Stomach (tissue), 19 donors: ENCODE measurements at places on chromosomes 11 and 22. TPM values are rescaled to one million over a fixed set of nuclear protein-coding genes. Genes with fewer than 3 reads are reported as not detected.
A peak's percentile ranks its signal among the peaks of the same experiment; 100 is the strongest.

DNA sequence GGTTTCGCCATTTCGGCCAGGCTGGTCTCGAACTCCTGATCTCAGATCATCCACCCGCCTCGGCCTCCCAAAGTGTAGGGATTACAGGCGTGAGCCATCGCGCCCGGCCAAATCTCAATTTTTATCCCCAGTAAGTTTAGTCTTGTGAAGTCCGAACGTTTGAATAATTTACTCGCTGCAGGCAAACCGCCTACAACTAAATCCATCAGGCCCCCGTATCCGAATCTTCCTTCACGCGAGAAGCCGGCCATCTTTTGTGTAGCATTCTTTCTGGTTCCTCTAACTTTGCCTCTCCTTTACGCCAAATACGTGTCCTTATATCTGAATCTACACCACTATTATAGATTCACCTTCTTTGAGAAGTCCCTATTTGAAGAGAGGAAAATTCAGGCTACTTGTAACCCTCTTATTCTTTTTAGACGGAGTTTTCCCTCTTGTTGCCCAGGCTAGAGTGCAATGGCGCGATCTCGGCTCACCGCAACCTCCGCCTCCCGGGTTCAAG lies 581 bp upstream of the EIF3L start:
- DNase-seq, result no peak

- no peak for DNase-seq
Observed at GRCh38 chr22:38715176-38715764, 9.5 kb downstream of the GTPBP1 start.

DNA sequence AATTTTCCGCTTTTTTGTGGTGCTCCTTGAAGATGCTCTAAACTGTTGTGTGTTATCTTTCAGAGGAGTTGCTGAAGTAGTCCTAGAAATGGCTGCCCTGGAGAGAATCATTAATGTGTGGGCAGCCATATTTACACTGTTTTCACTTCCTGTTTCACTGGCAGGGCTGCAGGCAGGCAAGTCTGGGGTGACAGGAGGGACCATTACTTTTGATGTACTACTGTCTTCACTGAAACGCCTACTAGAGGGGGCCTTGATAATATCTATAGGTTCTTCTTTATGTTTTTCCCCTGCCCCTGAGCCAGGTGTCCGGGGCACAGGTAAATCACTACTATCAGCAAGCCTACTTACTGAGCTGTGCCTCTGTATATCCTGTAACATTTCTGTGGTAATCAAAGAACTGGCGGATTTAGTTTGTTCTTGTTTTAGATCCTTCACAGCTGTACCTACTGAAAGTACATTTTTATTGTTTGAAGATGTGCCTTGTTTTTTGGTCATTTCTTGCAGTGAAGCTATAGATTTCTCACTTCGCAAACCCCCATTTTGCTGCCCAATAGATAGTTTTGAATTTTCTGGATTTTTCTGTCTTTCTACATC lies 39.7 kb downstream of the ACAT1 start:
- DNase-seq, result no peak

The SPI1 gene
- 8.2 TPM for total RNA-seq

GRCh38 chr11:88320149-88320559 lies 17.4 kb downstream of the CTSC start:
- no peak for DNase-seq

The HTR3B gene
- total RNA-seq, result not detected

DNA sequence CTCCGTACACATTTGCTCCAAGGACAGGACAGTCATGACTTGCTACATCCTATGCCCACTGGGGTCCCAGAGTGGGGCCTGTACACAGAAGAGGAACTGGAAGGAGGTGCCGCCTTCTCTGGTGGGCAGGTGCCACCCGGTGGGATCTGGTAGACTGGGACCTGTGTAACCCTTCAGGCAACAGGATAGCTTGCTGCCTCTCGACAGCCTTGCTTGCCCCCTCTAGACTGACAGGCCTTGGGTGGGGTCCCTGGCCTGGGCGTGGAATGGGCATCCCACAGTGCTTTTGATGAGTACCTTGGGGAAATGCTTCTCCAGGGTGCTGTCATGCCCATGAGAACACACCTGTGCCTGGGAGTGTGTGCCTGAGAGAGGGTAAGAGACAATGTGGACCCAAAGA lies 15.8 kb downstream of the SHANK3 start:
- peak; percentile 16 for DNase-seq

- DNase-seq, result no peak
Observed at GRCh38 chr22:28609921-28610320, 69.7 kb downstream of the TTC28 start.

The IGLL1 gene
- not detected for total RNA-seq

The GAB4 gene
- not detected for total RNA-seq

DNA sequence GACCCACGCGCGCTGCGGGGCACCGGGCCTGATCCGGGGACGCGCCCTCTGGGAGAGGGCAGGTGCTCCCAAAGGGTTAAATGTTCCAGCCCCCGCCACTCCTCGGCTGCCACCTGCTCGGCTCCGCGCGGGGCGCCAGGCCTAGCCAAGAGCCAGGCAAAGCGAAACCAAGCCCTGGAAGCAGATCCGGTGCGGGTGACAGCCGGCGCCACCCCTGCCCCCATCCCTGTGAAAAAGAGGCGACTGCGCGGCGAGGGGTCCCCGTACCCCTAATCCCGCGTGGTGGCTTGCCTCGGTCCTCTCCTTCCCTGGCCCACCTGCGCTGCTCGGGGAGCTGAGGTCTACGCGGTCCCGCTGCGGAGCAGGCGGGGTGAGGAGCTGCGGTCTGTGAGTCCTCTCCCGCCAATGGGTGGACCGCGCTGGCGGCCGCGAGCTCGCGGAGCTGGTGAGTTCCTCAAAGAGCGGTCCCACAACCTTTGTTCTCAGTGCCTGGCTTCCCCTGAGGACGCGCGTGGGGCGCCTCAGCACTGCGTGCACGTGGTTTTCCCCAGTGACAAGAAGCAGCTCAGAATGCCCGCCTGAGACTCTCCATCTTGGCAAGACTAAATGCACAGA lies at the start of gene ME3:
Gene ME3 (minus strand): TSS at position 610 of the 615 bp plus-strand sequence.
- DNase-seq, result peak; percentile 74

DNA sequence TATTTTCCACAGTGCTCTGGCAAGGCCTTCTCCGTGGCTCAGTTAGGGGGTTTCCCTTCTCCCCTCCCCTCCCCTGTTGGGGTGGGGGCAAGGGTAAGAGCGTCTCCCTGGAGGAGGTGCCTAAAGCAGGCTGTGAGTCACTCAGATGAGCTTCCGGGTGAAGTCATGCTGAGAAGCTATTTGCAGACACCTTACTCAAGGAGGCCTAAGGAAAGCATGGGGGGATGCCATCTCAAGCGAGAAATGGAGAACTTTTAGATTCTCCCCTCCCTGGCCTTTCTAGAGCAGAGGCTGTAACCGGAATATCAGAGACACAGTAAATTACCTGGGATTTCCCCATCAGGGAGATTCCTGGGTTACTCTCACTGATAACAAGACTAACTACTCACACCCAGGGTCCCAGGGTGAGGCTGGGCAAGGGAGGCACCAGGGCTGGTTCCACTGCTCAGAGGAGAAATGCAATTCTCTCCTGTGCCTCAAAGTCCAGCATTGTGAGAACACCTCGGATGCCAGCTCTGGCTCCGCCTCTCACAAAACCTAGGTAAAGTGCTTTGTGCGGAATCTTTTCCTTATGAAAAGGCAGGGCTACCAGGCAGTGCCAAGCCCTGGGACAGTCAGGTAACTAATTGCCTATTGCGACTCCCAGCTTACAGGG lies 123.6 kb downstream of the ABTB2 start:
- peak; percentile 86 for DNase-seq

DNA sequence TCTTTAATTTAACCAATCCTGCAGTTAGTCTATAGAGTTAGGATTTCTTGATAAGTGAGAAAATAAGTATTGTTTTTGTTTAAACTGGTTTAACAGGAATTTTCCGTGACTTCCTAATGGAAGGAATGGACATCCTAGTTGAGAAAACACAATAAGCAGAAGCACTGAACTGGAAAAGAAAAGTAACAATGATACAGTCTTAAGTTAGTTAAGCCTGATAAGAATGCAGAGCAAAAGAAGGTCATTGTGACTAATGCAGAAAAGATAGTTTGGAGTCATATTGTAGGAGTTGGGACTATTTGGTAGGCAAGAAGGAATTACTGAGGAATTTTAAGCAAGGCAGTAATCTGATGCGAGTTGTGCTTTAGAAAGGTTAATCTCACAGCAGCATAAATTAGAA lies 11.7 kb downstream of the RNF141 start:
- DNase-seq, result no peak

- DNase-seq, result peak; percentile 93
Observed at GRCh38 chr11:90222459-90223247, at the start of gene CHORDC1. CHORDC1 (minus strand) TSS chr11:90223049; CDS start chr11:90222954, 95 bp downstream.

- no peak for DNase-seq
Observed at GRCh38 chr11:121494355-121495099, 41.8 kb upstream of the SORL1-AS1 start.

GRCh38 chr11:64224891-64225607 lies 937 bp downstream of the TRPT1 start:
- DNase-seq, result no peak

GRCh38 chr22:22196018-22196533 lies 48.5 kb upstream of the VPREB1 start:
- no peak for DNase-seq

GRCh38 chr11:115284773-115285172 lies 219.4 kb downstream of the CADM1 start:
- no peak for DNase-seq

GRCh38 chr11:64718084-64718779 lies 4.8 kb downstream of the NRXN2 start:
- no peak for DNase-seq

GRCh38 chr11:122728561-122728960 lies 73.0 kb downstream of the UBASH3B start:
- no peak for DNase-seq

The ENTHD1 gene
- total RNA-seq, result not detected

GRCh38 chr11:77580712-77581337 lies 8.9 kb upstream of the AQP11 start:
- no peak for DNase-seq

DNA sequence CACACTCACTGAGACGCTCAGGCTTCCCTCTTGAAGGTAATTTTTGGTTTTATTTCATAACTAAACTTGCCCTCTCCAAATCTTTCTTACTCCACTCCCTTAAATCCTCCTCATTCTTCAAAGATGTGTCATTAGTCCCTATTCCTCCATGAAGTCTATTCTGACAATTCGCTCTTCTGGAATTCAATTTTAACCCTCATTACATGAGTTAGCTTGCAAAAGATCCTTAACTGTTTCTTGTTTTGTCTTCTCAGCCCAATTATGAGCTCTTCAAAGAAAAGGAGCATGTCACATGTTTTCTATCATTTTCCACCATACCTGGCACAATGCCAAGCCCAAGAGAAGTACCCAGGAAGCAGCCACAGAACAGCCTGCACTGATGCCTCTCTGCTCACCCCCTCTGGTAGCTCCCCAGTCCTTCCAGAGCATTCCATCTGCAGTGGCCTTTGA lies 13.0 kb downstream of the GALNT18 start:
- DNase-seq, result peak; percentile 29

GRCh38 chr22:21978564-21979386 lies 3.8 kb downstream of the TOP3B start:
- no peak for DNase-seq

The SMIM35 gene
- not detected for total RNA-seq

GRCh38 chr11:121048464-121049233 lies 24.7 kb downstream of the TBCEL start:
- no peak for DNase-seq

DNA sequence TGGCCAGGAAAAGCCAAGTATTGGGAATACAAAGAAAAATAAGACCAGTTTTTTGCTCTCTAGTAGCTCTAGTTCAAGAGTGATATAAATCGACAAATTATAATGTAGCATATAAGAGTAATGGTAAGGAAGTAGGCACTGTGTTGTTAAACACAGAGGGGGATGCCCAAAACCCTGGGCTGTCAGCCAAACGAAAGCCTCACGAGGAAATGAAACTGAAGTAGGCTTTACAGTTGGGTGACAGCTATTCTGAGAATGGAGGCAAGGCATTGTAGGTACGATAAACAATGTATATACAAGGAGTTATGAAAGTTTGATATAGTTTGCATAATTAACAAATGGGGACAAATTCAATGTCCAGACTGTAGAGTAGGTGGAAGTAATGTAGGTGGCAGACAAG lies 176.4 kb downstream of the FAM181B start:
- DNase-seq, result peak; percentile 6

The OR8G1 gene
- total RNA-seq, result not detected

GRCh38 chr11:134978388-134979088 lies 566.5 kb upstream of the B3GAT1 start:
- DNase-seq, result no peak
